ENCODE measurements at places on chromosomes 7 and 10.

DNA sequence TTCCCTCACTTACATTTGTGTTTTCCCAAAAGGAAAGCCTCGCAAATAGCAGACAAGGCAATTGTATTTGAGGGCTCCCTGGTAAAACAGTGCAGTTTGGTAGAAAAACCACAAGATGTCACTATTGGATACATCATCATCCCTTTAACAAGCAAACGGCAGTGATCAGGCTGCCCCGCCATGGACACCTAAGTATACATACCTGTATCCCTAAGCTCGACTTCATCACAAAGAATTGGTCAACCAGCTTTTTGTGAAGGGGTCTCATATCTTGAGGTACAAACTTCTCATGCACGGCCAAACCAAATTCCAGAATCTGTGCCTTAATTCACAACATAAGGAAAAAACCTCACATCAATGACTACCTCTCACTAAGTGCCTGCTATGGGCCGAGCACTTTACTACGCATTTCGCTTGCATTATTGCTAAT lies 179.5 kb upstream of the IMMP2L start:
- peak; percentile 59 for DNase-seq

DNA sequence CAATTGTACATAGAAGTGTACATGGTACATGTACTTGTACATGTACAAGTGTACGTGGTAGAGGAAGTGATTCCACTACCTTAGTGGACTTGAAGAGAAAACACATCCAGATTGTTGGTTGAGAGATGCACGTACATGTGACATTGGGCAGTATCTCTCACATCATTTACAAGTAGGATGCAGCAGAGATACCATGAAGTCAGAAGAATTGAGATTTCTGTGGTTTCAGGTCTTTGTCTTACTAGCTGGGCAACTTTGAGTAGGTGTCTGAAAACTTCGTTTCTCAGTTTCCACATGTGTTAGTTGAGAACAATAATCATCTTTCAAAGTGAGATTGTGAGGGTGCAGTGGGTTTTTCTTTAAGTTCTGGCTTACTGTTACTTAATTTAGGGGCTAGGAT lies 21.5 kb downstream of the CLDN12 start:
- DNase-seq, result no peak

GRCh38 chr10:130835068-130835467 lies 476.5 kb downstream of the TCERG1L start:
- DNase-seq, result no peak

DNA sequence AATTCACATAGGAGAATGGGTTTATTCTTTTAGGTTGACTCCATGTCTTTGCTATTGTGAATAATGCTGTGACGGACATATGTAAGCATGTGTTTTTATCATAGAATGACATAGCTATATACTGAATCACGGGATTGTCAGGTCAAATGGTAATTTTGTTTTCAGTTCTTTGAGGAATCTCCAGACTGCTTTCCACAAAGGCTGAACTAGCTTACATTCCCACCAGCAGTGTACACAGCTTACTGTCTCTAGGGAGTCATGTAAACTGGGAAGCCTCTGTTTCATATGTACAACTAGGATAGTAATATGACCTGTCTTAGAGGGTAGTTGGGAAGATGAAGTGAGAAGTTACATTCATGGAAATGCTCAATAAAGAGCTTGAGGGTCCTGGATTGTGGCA lies 6.8 kb upstream of the C10orf120 start:
- no peak for DNase-seq

GRCh38 chr7:30147223-30147622 lies 12.4 kb downstream of the MTURN start:
- DNase-seq, result no peak

DNA sequence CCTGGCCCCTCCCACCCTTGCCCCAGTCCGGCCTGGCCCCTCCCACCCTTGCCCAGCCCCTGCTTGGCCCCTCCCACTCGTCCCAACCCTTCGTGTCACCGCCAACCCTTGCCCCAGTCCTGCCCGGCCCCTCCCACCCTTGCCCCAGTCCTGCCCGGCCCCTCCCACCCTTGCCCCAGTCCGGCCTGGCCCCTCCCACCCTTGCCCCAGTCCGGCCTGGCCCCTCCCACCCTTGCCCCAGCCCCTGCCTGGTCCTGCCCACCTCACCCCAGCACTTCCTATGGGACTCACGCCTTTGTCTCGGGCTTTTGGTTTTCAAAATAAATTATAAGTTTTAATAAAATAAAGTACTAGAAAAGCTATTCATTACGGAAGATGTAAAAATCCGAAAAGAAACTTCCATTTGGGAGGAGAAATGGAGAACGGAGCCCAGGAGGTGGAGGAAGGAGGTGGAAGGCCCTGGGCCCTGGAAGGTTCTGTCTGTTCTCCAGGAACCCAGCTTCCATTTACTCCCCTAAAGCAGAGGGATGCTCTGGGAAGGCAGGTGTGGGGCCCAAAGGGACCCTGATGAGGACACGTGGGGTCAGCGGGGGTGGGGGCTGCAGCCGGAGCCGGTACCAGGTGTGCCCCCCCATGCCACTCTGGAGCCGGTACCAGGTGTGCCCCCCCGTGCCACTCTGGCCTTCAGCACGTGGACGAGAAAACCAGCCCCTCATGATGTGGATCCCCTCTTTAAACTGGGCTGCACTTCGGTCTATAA lies 52.2 kb downstream of the PWWP2B start:
- DNase-seq, result peak; percentile 55

DNA sequence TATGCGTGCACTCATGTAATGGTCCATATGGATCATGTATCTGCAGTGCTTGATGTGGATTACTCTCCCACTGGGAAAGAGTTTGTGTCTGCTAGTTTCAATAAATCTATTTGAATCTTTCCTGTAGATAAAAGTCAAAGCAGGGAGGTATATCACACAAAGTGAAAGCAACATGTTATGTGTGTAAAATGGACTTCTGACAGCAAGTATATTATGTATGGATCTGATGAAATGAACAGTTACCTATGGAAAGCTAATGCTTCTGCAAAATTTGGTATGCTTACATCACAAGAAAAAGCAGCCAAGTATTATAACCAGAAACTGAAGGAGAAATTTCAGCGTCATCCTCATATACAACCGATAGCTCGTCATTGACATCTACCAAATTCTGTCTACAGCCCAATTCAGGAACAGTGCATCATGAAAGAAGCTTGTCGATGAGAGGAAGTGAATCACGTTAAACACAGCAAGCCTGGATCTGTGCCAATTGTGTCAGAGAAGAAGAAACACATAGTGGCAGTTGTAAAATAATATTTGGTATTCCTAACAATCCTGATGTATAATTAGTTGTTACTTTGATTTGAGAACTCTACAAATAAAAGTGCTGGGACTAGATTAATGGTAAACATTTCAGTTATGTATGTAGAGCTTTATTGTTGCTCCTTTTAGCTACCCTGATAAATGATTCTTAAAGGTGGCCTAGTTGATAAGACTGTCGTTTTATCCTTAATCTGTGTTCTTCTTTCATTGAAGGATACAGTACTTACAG lies 14.2 kb upstream of the SYPL1 start:
- DNase-seq, result peak; percentile 59

GRCh38 chr7:72334698-72335097 lies 77.4 kb downstream of the CALN1 start:
- no peak for DNase-seq

- no peak for DNase-seq
These were observed 8.1 kb downstream of the MPP7 start for GRCh38 chr10:28294809-28295208.

Measured in NCI-H460 (cell line).